ENCODE measurements at places on chromosomes 1 and 21. TPM values are rescaled to one million over a fixed set of nuclear protein-coding genes. Genes with fewer than 3 reads are reported as not detected.
A peak's percentile ranks its signal among the peaks of the same experiment; 100 is the strongest.

DNA sequence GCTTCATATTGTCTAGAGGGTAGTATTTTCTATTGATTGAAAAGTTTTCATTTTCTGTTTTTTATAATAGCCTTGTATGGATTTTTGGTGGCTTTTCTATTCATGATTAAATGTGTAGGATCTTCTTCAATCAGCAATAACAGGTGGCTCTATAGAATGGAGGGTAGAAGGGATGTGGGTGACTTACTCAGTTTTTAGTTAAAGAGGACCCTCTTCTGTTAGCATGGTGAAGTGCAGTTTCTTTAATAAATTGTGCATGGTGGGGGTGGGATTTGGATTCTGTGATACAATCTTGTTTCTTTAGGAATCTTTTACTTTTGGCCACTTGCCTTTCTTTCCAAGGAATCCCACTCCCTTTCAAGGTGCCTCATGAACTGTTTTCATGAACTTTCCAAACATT is 64.7 kb downstream of the SLC35A3 start:
- DNase-seq: peak; percentile 11

GRCh38 chr21:38596264-38597042 is 98.2 kb upstream of the ERG start:
- DNase-seq: no peak

- no peak for DNase-seq
Measured at GRCh38 chr1:54976747-54977146, 3.7 kb upstream of the TMEM61 start.

The CKS1B gene
- 81.3 TPM for polyA plus RNA-seq

The S100A11 gene
- polyA plus RNA-seq: 1,000 TPM

The TOR1AIP2 gene
- 48.4 TPM for polyA plus RNA-seq

The RHD gene
- not detected for polyA plus RNA-seq
